Stomach (tissue), 19 donors: ENCODE measurements at places on chromosomes 11 and 22.

DNA sequence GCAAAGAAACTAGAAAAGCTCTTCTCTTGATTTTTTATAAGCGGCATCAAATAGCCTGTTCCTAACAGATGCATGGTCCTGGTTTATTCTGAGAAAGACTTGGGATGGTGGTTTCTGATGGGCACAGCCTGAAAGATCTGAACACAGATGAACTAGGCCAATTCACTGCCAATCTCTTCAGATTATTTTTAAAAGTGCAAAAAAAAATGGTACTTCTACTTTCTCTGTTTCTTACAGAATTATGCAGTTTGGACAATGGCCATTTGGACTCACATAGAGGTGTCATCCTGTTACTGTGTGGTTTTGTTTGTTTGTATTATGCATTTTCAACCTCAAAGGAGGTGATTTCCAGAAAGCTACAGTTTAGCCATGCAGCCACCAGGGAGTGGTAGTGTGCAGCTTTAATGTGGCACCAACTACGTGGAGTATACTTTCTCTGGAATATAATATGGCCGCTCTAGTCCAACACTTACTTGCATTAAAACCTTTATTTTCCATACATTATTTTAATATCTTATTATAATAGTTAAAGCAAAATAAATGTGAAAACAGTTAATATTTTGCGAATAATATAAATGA is 469.8 kb upstream of the KIRREL3 start:
- DNase-seq, result no peak

- no peak for DNase-seq
Observed at GRCh38 chr22:38727123-38727522, 21.4 kb downstream of the GTPBP1 start.

- DNase-seq, result no peak
Observed at GRCh38 chr11:36059660-36060059, 115.8 kb downstream of the LDLRAD3 start.

- DNase-seq, result no peak
Observed at GRCh38 chr11:115522302-115522701, 18.1 kb upstream of the CADM1 start.

DNA sequence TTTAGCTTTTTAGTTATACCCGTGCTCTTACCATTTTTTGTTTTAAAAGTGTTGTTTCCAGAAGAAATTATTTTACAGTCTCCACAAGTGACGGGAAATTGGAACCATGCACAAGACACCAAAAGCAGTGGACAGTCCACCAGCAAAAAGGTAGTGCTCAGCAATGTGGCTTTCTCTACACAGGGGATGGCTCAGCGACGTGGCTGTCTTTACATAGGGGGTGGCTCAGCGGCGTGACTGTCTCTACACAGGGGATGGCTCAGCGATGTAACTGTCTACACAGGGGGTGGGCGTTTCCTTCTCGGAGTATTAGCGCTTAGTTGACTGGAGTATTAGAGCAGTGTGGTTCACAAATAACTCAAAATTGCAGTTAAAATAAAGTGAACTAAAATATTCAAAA is 36.0 kb upstream of the PANX2 start:
- no peak for DNase-seq
